K562 (cell line): ENCODE measurements at places on chromosomes 5 and 9. TPM values are rescaled to one million over a fixed set of nuclear protein-coding genes. Genes with fewer than 3 reads are reported as not detected.

Gene PCDH1
- total RNA-seq, result 3.2 and 3.6 TPM in 2 replicates

Gene SLCO6A1
- 0.11 TPM in 1 of 2 replicates, not detected in the other for total RNA-seq

Gene ADAMTS2
- 0.07 TPM in 1 of 2 replicates, not detected in the other for total RNA-seq

Gene RUFY1
- total RNA-seq, result 29.1 and 29.6 TPM in 2 replicates

Gene STPG3
- not detected in 2 replicates for total RNA-seq

Gene SLC25A51
- total RNA-seq, result 31.5 and 32.9 TPM in 2 replicates

Gene PCDHB8
- total RNA-seq, result not detected in 2 replicates

Gene FRRS1L
- total RNA-seq, result not detected in 2 replicates
